ENCODE measurements at places on chromosomes 16 and 17.

GRCh38 chr16:81008505-81008789 lies 1.4 kb downstream of the CENPN start:
- no peak for DNase-seq

GRCh38 chr17:37839196-37839978 lies 84.8 kb upstream of the TBC1D3K start:
- DNase-seq = no peak

DNA sequence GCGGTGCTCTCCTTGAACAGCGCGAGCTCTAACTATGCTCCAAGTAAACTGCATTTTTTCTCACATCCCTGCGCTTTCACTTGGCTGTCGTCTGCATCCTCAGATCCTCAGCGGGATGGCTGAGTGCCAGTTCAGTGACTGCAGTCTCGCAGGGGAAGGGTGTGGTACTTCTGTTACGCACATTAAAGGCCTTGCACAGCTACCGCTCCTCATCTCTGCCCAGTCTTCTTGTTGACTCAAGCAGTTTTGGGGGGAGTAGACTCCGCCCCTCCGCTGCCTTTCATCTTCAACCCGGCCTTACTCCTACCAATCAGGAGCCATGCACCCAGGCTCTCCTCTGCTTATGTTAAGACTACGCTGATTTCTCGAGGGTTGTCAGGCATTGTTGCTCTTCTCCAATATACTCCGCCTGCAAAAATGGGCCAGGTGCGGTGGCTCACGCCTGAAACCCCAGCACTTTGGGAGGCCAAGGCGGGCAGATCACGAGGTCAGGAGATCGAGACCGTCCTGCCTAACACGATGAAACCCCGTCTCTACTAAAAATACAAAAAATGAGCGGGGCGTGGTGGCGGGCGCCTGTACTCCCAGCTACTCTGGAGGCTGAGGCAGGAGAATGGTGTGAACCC lies 10.0 kb downstream of the ATP5PD start:
- peak; percentile 12 for DNase-seq

DNA sequence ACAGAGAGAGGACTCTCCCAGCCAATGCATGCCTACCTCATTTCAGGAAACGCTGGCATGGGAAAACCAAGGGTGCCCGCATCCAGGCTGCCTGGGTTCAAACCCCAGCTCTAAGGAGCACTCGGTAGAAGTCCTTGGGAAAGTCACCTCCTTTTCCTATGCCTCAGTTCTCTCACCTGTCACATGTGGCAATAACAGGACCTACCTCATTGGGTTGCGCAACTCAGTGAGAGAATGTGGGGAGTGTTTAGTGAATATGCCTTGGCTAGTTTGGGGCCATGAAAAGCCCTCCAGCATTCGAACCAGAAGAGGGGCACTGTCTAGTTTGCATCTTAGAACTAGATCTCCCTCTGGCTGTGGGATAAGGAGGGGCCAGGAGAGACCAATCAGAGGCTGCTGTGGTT lies 9.0 kb upstream of the NXPH3 start:
- DNase-seq = no peak
